Right atrium auricular region (tissue), 2 donors: ENCODE measurements at places on chromosomes 5 and 9. TPM values are rescaled to one million over a fixed set of nuclear protein-coding genes. Genes with fewer than 3 reads are reported as not detected.

GRCh38 chr5:33742181-33742580 lies 149.6 kb downstream of the ADAMTS12 start:
- no peak for DNase-seq

DNA sequence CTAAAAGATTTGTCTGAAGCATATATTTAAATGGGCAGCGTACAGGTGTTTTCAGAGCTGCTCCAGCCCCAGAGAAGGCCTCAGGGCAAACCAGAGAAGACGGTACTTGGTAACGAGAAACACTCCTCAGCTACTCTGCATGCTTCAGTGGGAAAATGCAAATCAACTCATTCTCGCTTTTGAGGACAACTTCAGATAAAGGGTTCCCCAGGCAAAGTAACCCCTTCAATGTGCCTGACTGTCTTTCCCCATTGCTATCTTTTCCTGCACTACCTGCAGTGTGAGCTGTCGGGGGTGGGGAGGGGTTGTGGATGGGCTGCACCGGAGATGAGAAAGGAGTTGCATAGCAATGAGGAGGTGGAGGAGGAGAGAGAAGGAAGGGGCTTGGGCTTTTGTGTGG lies 339.7 kb upstream of the CLINT1 start:
- DNase-seq: no peak

HBEGF gene
- 32.2 TPM for total RNA-seq

DNA sequence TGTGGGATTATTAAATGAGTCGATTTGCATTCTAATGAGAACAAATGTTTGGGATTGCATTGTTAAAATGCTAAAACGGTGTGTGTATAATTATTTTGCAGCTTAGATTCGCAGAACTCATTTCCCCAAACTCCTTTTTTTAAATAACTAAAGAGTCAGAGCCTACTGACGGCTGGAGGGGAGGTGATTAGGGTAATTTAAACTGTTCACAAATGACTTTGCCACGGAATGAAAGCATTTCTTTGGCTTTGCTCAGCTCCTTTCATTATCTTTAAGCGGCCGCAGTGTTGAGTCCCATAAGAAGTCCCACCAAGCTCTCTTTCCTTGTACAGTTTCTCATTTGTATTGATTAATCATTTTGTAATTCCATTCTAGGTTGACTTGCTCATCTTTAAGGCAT lies 1632.8 kb downstream of the MAT2B start:
- DNase-seq: no peak

CEP120 gene
- total RNA-seq: 11.8 TPM

DNA sequence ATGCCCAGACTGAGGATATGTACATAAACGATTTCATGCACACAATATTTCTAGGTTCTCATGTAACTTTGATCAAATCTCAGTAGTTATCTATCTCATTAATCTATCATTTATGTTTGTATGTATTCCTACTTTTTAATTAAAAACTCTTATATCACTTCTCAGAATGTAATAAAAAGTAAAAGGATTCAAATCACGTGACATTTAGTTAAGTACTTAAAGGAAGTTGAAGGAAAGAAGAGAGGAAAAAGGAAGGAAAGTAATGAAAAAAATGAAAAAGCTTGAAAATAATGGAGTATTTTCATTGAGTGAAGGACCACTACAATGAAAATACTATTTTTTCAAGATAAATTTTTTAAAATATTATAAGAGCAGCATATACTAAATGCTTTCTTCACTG lies 535.3 kb downstream of the PRDM9 start:
- DNase-seq: no peak

- DNase-seq: no peak
Observed at GRCh38 chr5:14449052-14449661, 132.4 kb upstream of the OTULINL start.
